ENCODE measurements at places on chromosomes 1 and 21. TPM values are rescaled to one million over a fixed set of nuclear protein-coding genes. Genes with fewer than 3 reads are reported as not detected.

LCE1E gene
- not detected for total RNA-seq

FALEC gene
- total RNA-seq = not detected

- peaks cover 2% of the 10 kb centered on the region for H3K36me3 ChIP-seq
- H3K27ac ChIP-seq = no peak overlapping the region
- peaks cover 30% of the 10 kb centered on the region for H3K4me1 ChIP-seq
- peak overlapping the region; percentile 19 for H3K4me3 ChIP-seq
- no peaks in the 10 kb centered on the region for H3K27me3 ChIP-seq
- DNase-seq = no peak
Observed at GRCh38 chr1:228455715-228456114, 31.5 kb upstream of the RNF187 start.

DNA sequence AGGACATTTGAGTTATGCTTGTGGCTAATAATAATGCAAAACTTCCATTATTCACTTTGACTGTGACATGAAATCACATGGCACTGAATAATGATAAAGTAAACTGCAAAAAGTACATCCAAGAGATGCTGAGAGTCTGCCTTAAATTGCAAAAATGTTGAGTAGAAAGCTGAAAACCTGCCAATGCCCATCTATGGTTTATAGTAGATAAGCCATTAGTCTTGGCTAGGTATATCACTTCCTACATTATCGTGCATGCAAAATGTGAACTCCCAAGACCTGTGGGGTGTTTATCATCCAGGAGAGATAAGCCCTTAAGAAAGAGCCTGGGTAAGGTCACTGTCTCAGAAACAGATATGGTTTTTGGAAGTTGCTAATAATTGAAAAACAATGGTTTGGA, 208.7 kb upstream of the DPYD start:
- H3K27me3 ChIP-seq = no peaks in the 10 kb centered on the region
- no peak overlapping the region for H3K4me3 ChIP-seq
- no peak overlapping the region for H3K27ac ChIP-seq
- no peaks in the 10 kb centered on the region for H3K36me3 ChIP-seq
- H3K4me1 ChIP-seq = peaks cover 14% of the 10 kb centered on the region

- H3K27ac ChIP-seq = no peak overlapping the region
- H3K27me3 ChIP-seq = peaks cover 59% of the 10 kb centered on the region
- H3K4me1 ChIP-seq = peaks cover 20% of the 10 kb centered on the region
- peaks cover 5% of the 10 kb centered on the region for H3K36me3 ChIP-seq
- H3K4me3 ChIP-seq = no peak overlapping the region
- DNase-seq = no peak
Observed at GRCh38 chr21:36697060-36697850, 1.7 kb upstream of the SIM2 start.

- no peak for DNase-seq
- H3K27me3 ChIP-seq = peaks cover 73% of the 10 kb centered on the region
- H3K4me3 ChIP-seq = no peak overlapping the region
- H3K4me1 ChIP-seq = peaks cover 20% of the 10 kb centered on the region
- no peak overlapping the region for H3K27ac ChIP-seq
Observed at GRCh38 chr1:47229031-47229885, 2.8 kb downstream of the TAL1 start.

DNA sequence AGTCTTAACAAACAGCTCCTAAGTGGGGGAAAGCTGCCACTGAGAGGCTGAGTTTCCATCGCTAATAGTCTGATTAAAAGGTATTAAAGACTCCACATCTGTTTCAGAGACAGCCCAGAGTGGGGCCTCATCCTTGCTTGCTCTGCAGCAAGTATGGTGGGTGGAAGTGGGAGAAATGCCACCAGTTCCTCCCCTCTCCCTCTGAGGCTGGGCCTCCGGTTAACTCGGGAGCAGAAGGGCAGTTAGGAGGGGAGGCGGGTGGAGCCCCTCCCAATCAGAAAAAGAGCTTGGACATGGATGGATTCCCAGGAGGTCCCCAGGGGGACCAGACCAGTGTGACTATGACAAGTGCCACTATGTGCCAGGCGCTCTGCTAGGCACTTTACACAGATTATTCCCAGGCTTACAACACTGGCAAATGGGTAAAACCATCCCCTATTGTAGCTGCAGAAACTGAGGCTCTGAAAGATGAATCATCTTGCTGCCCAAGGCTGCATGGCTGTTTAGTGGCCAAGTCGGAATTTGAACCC, 11.4 kb upstream of the ASCL5 start:
- peak overlapping the region; percentile 97 for H3K27ac ChIP-seq
- H3K27me3 ChIP-seq = no peaks in the 10 kb centered on the region
- H3K36me3 ChIP-seq = peaks cover 21% of the 10 kb centered on the region

DNA sequence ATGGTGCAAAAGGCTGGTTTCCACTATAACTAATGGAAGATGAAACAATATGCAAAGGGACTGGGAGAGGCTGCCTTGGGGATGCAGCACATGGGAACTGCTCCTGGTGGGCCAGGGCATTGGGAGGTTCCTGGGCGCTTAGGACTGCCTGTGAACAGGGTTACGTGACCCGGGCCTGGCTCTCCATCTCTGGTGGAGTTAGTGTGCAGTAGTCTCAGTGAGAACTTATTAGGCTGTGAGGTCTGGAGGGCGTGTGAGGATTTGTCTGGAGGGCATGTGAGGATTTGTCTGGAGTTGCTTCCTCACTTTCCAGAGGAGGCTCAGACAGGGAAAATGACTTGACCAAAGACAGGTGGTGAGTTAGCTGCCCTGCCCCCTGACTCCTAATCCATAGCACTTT, 1.5 kb upstream of the ETV3L start:
- no peak overlapping the region for H3K4me3 ChIP-seq
- no peak overlapping the region for H3K27ac ChIP-seq
- H3K27me3 ChIP-seq = peaks cover 6% of the 10 kb centered on the region

All from chondrocyte (in vitro differentiated cells).